CD4-positive, alpha-beta T cell treated with Interleukin-15 for 4 hours (primary cell): ENCODE measurements at places on chromosomes 4 and X.

DNA sequence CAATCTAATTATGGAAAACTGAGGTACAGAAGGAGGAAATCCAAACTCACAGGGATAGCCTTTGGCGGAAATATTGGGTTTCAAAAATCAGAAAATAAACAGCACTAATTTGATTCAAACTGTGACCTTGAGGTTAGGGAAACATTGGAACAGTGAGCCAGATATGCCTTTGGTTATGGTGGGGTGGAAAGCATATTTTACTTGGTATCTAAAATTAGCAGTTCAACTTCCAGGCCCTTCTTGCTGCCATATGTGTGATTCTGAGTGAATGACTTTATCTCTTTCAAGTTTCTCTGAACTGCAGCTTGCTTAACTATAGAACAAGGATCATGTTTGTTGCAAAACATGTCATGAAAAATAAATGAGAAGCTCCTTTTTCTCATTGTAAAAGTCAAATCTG lies 240.9 kb upstream of the VEGFC start:
- DNase-seq: no peak

GRCh38 chr4:82667761-82668480 lies 106.1 kb upstream of the TMEM150C start:
- DNase-seq: no peak

DNA sequence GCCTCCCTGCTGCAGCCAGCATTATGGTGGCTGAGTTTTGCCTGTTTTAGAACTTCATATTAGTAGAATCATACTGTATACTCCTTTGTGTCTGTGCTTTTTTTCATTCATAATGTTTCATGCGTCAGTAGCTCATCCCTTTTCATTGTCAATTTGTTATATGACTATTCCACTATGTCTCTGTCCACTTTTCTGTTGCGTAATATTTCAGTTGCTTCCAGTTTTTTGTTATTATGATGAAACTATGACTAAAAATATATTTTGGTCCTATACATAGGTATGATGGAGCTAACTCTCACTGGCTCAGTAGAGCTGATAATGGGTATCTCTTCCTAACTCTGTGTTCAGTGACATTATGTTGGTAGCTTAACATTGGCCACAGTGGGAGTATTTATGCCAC lies 48.3 kb downstream of the DMP1 start:
- DNase-seq: no peak

DNA sequence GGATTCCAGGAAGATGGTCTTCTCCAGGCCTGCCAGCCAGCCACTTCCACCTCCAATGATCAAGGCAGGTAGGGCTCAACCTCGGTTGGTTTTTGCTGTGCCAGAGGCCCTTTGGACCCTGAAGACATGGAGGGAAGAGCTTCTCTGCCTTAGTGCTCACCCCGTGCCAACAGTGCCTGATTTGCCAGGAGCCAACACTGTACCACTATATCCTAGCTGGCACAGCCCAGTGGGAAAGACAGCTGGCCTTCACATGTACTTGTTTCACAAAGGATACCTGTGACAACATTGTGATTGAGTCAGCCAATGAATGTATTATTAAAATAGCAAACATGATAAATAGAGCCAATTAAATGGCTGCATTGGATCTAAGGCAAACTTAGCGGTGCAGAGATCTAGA lies 51.9 kb upstream of the PRPS1 start:
- DNase-seq: no peak

DNA sequence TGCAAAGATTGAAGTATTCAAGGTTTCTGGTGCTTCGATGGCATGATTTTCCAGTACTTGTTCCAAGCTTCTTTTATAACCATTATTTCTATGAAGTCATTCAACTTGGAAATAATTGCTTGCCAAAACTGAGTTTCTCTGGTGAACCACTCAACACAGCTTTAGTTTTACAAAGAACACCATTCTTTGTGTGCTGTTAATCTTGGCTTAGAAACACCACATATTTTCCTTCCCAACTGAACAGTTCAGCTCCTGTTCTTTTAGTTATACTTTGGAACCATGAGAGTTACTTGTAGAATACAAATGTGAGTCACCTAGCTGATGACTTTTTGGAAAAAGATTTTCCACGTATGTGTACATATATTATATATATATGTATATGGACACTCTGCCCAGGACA lies 32.7 kb downstream of the TMEM47 start:
- DNase-seq: no peak

- DNase-seq: no peak
Observed at GRCh38 chr4:189162888-189163287, 777.8 kb upstream of the FRG1 start.

DNA sequence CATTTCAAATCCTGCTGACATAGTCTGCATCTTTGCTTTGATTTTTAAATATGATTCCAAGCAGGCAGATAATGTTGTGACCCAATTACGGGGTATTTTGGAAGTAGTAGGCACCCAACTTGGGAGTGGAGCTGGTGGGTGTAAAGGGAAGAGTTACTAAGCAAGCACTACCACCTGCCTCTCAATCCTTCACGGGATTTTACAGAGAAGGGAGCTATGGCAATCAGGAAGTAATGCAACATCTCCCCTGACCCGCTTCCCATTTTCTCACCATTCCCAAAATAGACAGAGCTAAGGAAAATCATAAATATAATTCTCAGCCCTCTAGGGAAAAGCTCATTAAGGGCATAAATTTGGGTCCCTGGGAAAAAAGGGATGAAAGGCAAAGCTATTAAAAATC lies 9.2 kb downstream of the APBB2 start:
- DNase-seq: no peak

- DNase-seq: no peak
Observed at GRCh38 chr4:185837415-185838103, 25.6 kb upstream of the SORBS2 start.
